ENCODE measurements at places on chromosomes 1 and 21.
A peak's percentile ranks its signal among the peaks of the same experiment; 100 is the strongest.

DNA sequence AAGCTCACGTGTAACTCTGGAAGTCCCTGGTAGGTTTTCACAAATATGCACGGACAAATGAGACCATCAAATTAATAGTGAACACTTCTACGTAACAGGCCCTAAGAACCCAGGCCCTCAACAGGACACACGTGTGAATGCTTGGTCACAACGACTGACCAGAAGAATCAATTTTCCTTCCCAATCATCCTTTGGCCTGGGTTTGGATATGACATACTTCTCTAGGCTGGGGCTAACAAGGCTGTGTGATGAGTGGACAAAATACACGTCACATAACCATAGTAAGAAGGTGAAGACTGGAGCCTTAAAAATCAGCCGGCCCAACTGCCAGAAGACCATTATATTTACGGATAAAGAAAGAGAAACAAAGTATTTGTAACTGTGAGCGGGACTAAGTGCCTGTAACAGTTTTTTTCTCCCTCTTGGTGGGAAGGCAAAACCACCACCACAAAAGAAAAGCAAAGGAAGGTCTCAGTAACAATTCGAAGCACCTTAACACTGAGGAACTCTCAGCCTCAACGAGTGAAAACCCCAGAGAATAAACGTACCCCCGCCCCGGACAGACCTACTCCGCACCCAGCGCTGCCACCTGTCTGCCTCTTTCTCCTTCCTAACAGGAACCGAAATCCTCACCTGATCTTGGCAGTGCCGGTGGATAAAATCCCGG lies 450 bp downstream of the SDE2 start:
- peak; percentile 69 for DNase-seq

- DNase-seq: peak; percentile 49
Measured at GRCh38 chr1:159469921-159470533, 30.5 kb downstream of the OR10J1 start.

- no peak for DNase-seq
Measured at GRCh38 chr1:181089676-181090544, 1.4 kb downstream of the IER5 start.

- DNase-seq: no peak
Measured at GRCh38 chr1:231629132-231629531, 2.5 kb downstream of the DISC1 start.

GRCh38 chr1:109722908-109723691 lies 11.0 kb downstream of the GSTM5 start:
- no peak for DNase-seq

- DNase-seq: no peak
Measured at GRCh38 chr1:167501515-167502191, 16.7 kb downstream of the CD247 start.

- DNase-seq: peak; percentile 47
Measured at GRCh38 chr21:35503671-35504070, 454.6 kb upstream of the RUNX1 start.

GRCh38 chr21:29055080-29055479 lies 18.4 kb downstream of the CCT8 start:
- DNase-seq: no peak

DNA sequence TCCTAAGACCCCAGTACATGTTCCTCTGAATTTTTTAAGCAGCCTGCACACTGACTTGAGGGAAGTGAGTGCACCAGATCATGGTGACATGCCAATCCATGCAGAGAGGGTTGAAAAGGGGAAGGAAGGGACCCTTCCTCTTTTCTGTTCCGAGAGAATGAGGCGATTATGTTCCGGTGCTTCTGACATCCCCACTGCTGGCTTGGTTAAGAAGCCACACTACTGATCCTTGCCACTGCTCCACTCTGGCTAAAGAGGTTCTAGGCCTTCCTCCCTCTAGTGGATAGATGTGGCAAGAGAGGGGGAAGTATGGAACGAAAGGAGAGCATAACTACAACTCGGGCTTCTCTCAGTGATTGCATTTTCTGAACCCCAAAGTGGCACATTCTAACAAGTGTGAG lies 1.8 kb upstream of the CYB5R1 start:
- peak; percentile 70 for DNase-seq

DNA sequence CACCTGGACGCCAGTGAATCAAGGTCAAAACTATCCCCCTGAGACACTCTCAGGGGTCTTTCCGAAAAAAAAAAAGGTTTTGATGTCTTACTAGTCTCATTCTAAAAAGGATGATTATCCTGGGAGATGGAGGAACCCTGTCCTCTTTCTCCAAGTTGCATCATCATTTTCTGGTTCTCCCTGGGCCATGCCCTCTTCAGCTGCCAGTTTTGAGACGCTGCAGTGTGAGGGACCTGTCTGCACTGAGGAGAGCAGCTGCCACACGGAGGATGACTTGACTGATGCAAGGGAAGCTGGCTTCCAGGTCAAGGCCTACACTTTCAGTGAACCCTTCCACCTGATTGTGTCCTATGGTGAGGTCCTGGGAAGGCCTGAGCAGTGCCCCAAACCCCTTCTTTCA lies 3.5 kb downstream of the FCRLA start:
- DNase-seq: no peak

DNA sequence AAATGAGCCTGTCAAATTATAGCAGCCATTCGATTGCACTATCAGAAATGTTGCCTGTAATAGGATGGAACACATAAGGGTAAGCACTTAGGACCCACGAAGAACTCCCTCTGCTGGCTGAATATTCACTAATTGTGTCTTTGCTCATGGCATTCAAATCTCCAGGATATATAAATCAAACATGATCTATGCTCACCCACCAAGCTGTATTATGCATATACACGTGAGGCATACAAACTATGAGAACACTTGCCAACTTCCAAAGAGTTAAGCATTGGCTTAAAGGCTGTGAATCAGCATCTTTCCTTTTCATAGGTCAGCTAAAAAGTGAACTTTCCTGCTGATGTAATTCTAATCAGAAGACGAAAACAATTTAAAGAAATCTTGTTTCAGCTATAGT lies 34.5 kb downstream of the TMPRSS15 start:
- peak; percentile 16 for DNase-seq

DNA sequence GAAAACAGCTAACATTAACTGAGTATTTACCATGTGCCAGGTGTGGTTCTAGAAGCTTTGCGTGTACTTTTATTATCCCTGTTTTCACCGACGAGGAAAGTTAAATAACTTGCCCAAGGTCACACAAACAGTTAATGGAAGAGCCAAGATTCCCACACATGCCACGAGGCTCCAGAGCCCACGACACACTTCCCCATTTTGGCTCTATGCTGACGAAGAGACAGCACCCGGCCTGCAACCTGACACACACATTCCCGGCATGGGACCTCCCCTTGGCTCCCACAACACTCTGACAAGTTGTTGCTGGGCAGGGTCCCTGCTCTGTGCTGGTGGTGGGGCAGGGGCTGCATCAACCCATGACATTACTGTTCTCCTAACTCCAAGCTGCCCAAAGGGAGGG lies 52.8 kb downstream of the RAP1GAP start:
- no peak for DNase-seq

- peak; percentile 81 for DNase-seq
Measured at GRCh38 chr21:25385911-25386474, 221.3 kb downstream of the MRPL39 start.
